ENCODE measurements at places on chromosomes 7 and 10.

GRCh38 chr10:113073549-113074189 is 123.6 kb downstream of the TCF7L2 start:
- DNase-seq, result peak; percentile 82

- no peak for DNase-seq
Observed at GRCh38 chr7:91636129-91636724, 244.3 kb downstream of the MTERF1 start.

GRCh38 chr7:51706851-51707250 is 390.2 kb upstream of the COBL start:
- no peak for DNase-seq

GRCh38 chr10:74924251-74924963 is 98.0 kb downstream of the KAT6B start:
- peak; percentile 90 for DNase-seq

DNA sequence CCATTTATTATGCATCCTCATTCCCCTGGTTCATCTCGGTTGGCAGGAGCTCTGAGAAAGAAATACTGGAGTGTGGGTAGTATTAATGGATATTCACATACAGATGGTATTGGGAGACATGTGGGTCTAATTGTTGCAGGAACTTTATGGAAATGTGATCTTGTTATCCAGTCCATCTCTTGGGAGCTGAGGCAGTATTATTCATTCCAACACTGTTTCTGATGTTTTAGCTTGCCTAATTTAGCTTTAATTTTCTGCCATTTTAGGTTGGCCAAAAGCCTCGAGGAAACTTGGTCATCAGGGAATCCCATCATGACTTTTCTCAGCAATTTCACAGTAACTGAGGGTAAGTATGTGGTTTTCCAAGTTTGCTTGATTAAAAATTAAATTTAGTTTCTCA is 125.7 kb downstream of the ABCA13 start:
- no peak for DNase-seq

Data from foreskin keratinocyte (primary cell).